ENCODE measurements at places on chromosomes 4 and X. TPM values are rescaled to one million over a fixed set of nuclear protein-coding genes. Genes with fewer than 3 reads are reported as not detected.

The CWH43 gene
- total RNA-seq: not detected

- no peak for DNase-seq
Measured at GRCh38 chr4:7197910-7198309, 5.6 kb downstream of the SORCS2 start.

- DNase-seq: no peak
Measured at GRCh38 chr4:16310606-16311005, 84.3 kb upstream of the TAPT1 start.

DNA sequence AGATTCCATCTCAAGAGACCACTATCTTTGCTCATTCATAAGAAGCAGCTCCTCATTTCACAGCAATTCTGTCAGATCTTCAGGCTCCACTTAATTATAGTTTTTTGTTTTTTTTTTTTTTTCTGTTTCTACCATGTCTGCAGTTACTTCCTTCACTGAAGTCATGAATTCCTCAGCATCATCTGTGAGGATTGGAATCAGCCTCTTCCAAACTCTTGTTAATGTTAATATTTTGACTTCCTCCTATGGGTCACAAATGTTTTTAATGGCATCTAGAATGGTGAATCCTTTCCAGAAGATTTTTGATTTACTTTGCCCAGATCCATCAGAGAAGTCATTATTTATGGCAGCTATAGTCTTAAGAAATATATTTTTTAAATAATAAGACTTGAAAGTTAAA is 53.1 kb downstream of the BMP2K start:
- DNase-seq: no peak

The MAGEB10 gene
- total RNA-seq: not detected

DNA sequence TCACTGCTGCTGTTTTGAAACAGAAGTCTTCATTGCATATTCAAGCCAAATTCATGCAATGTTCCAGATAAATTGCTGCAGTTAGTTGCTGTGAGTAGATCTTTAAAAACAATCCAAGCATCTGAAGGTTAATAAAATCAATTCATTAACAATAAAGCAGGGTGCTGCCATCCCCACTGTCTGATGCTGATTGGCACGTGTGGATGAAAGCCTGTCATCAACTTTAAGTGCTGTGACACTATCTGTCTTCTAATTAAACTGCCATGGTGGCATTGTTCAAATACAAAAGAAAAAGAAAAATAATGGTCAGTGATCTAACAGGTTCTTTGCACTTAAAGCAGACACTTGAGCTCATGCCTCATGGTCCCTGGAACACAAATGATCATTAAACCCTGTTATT is 63.0 kb upstream of the MND1 start:
- no peak for DNase-seq

DNA sequence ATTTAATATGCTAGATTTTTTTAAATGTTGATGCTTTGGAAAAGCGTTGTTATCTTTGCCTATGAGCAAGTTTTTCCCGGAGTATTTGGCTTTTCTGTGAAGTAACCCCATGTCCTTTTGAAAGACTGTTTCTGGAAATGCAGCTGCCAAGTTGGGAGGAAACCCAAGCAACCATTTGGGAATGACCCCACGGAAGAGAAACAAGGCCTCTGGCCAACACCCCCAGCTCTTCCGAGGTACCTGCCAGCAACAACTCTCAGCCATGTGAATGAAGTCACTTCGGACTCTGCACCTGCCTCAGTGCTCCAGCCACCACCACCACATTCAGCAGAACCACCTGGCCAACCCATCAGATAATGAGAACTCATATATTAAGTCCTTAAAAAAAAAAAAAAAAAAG is 36.2 kb upstream of the DHRSX start:
- no peak for DNase-seq

- no peak for DNase-seq
Measured at GRCh38 chr4:70754470-70754869, 32.7 kb downstream of the RUFY3 start.

The HSFX1 gene
- total RNA-seq: 0.27 TPM

DNA sequence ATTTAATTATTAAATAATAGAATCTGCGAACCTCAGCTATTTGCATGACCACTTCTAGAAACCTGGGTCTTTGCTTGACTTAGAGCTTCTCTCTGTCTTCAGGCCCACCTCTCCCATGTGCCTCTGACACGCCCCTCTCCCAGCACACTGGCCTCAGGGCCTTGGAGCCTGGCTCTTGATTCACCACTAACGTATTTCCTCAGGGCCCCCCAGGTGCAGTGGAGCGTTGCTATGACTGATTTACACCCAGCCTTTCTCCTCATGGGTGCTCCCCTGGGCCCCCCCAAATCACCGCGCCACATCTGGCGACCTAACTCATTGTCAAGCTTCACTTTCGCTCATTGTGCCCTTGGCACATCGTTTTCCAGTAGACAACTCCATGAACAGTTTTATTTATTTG is 37.9 kb upstream of the TENM3 start:
- no peak for DNase-seq

All from CD8-positive, alpha-beta T cell (primary cell).